ENCODE measurements at places on chromosomes 13 and 19. TPM values are rescaled to one million over a fixed set of nuclear protein-coding genes. Genes with fewer than 3 reads are reported as not detected.

The FAM216B gene
- total RNA-seq = not detected

The TMIGD2 gene
- 4.8 TPM for total RNA-seq

The PTBP1 gene
- total RNA-seq = 308 TPM

The SHISA2 gene
- total RNA-seq = 1.7 TPM

- DNase-seq = no peak
- H3K4me3 ChIP-seq = no peak overlapping the region
- H3K27me3 ChIP-seq = no peaks in the 10 kb centered on the region
- H3K4me1 ChIP-seq = no peaks in the 10 kb centered on the region
- no peak overlapping the region for H3K27ac ChIP-seq
Observed at GRCh38 chr19:34644991-34645461, 31.9 kb downstream of the SCGB2B2 start.

DNA sequence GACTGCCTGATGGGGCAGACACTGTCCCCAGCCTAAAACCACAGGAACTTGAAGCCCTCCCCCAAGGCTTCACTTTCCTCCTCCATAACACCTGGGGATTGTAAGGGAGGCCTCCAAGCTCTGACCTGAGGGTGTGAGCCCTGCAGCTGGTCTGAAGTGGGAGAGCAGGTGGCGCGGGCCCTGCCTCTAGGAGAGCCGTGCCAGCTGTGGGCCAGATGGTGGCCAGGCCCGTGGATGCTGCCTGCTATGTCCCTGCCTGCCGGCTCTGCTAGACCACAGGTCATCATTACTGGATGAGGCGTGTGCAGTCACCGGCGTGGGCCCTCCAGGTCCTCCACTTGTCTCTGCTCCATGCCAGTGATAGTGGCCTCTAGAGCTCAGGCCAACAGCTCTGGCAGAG lies 3.5 kb upstream of the KLHL26 start:
- no peaks in the 10 kb centered on the region for H3K36me3 ChIP-seq
- no peaks in the 10 kb centered on the region for H3K27me3 ChIP-seq
- no peak for DNase-seq
- peaks cover 25% of the 10 kb centered on the region for H3K4me1 ChIP-seq
- no peak overlapping the region for H3K4me3 ChIP-seq

GRCh38 chr19:5228932-5229777 lies 111.5 kb downstream of the PTPRS start:
- no peak for DNase-seq
- no peak overlapping the region for H3K27ac ChIP-seq
- no peaks in the 10 kb centered on the region for H3K27me3 ChIP-seq
- no peaks in the 10 kb centered on the region for H3K4me1 ChIP-seq
- no peaks in the 10 kb centered on the region for H3K36me3 ChIP-seq

DNA sequence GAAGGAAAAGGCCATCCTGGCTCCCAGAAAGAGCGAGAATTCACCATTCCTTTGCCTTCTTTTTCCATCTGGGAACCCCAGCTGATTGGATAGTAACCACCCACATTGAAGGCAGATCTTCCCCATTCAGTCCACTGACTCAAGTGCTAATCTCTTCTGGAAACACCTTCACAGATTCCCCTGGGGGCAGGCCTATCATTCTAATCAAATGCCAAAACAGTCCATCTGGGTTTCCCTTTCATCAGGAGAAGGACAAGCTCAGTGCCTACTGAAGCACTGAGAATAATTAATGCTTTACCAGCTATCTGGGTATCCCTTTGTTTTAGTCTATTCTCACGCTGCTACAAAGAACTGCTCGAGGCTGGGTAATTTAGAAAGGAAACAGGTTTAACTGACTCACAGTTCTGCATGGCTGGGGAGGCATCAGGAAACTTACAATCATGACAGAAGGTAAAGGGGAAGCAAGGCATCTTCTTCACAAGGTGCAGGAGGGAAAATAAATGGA lies 293.2 kb downstream of the ENOX1 start:
- no peaks in the 10 kb centered on the region for H3K36me3 ChIP-seq
- no peaks in the 10 kb centered on the region for H3K4me1 ChIP-seq
- H3K27me3 ChIP-seq = peaks cover 4% of the 10 kb centered on the region
- no peak for DNase-seq

DNA sequence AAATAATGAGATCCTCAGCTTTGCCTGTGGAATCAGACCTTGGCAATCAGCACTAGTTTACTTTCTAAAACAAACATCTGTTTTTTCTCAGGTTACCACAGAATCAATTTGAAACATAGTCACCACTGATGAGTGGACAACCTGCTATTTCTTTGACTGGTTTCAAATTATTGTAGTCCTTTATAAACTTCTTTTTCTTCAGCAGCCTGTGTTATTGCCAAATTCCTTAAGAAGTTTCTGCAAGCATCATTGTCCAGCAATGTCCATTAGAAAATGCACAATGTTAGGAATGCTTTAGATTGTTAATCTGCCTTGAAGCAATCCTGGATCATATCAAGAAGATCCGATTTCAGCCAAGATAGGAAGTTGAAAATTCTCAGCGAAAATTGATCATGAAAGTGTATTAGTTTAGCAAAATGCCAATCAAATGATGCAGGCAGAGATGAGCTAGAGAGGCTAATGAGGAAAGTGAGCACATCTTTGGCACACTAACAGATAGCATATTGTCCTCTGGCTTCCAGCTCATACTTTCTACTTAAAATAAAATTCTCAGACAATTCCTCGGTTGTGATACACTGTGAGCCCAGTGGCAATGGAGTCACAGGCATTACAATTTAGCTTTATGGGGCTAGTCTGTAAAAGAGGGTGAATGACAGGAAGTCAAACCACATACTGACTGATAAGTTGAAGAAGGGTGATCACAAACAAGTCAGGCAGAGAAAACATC lies 270.6 kb downstream of the SLITRK6 start:
- H3K4me3 ChIP-seq = no peak overlapping the region
- H3K4me1 ChIP-seq = no peaks in the 10 kb centered on the region
- peak; percentile 5 for DNase-seq
- no peaks in the 10 kb centered on the region for H3K27me3 ChIP-seq

- no peak overlapping the region for H3K4me3 ChIP-seq
- no peak overlapping the region for H3K27ac ChIP-seq
- H3K27me3 ChIP-seq = no peaks in the 10 kb centered on the region
- H3K4me1 ChIP-seq = no peaks in the 10 kb centered on the region
- no peak for DNase-seq
Observed at GRCh38 chr19:8922591-8922990, 87.6 kb downstream of the MUC16 start.

GRCh38 chr19:10864538-10864899 lies 6.8 kb upstream of the CARM1 start:
- peak; percentile 69 for DNase-seq
- peaks cover 7% of the 10 kb centered on the region for H3K4me1 ChIP-seq
- no peak overlapping the region for H3K4me3 ChIP-seq
- no peaks in the 10 kb centered on the region for H3K27me3 ChIP-seq
- no peak overlapping the region for H3K27ac ChIP-seq

GRCh38 chr13:98765996-98766519 lies 13.6 kb upstream of the SLC15A1 start:
- no peaks in the 10 kb centered on the region for H3K36me3 ChIP-seq
- no peak for DNase-seq
- H3K4me3 ChIP-seq = no peak overlapping the region
- H3K27me3 ChIP-seq = no peaks in the 10 kb centered on the region
- no peaks in the 10 kb centered on the region for H3K4me1 ChIP-seq
